Lower lobe of right lung (tissue), 2 donors: ENCODE measurements at places on chromosomes 4 and X.

- no peak for DNase-seq
These were observed 154.2 kb upstream of the TBL1X start for GRCh38 chrX:9310616-9311015.

DNA sequence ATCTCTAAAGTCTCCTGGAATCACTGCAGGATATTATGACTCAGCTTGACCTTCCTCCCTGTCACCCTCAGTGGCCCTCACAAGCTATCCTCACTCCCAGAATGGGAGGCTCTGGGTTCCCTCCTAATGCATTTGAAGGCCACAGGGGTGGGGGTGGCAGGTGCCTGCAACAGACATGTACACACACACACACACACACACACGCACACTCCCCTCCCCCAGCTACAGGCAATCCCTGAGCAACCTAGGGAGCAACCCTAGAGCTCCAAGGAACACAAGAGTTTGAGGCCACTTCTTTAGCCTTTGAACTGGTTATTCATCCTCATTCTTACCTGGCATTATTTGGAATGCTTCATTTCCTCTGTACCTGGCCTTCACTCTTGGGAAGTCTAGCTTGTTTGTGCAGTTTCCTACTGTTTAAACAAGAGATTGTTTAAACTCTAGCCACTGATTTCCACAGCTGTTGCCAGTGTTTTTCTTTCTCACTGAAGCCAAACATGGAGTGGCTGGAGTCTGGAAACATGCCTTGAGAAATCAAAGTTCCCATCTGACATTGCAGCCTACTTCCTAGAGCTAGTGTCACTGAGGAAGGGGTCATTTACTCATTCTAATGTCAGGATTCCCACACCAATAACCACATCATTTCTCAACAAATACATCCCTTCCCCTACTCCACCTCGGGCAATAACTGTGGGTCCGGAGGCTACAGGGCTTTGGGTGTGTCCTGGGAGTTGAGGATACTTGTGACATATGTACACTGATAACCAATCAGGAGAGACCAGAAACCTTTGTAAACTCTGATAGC lies 37.7 kb downstream of the MAOA start:
- DNase-seq, result peak; percentile 48

DNA sequence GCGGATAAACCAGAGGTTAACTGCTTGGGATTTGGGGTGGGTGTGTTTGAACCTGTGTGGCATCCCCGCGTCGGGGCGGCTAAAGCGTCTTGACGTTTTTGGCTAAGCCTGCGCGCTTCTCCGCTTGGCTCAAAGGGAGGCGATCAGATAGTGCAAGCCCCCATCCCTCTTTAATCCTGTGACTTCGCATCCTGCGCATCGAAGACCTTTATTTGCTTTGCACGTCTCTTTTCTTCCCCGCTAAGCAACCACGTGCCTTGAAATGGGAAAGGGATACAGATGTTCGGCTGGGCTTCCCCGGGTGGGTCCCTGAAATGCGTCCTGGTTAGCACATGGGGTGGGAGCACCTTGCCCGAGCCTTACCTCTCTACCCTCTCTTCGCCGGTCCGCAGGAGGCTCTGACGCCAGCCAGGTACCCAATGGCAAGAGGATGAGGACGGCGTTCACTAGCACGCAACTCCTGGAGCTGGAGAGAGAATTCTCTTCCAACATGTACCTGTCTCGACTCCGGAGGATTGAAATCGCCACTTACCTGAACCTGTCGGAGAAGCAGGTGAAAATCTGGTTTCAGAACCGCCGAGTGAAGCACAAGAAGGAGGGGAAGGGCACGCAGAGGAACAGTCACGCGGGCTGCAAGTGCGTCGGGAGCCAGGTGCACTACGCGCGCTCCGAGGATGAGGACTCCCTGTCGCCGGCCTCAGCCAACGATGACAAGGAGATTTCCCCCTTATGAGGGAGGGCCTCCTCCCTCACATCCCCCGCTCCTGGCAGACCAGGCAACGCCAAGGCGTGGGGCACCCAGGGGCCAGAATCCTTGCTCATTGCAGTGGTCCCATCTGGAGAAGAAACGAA lies 1.5 kb downstream of the GSX2 start:
- no peak for DNase-seq

GRCh38 chrX:2848871-2849301 lies 20.2 kb downstream of the GYG2 start:
- no peak for DNase-seq

GRCh38 chr4:76620723-76621468 lies 185.9 kb downstream of the SHROOM3 start:
- no peak for DNase-seq

DNA sequence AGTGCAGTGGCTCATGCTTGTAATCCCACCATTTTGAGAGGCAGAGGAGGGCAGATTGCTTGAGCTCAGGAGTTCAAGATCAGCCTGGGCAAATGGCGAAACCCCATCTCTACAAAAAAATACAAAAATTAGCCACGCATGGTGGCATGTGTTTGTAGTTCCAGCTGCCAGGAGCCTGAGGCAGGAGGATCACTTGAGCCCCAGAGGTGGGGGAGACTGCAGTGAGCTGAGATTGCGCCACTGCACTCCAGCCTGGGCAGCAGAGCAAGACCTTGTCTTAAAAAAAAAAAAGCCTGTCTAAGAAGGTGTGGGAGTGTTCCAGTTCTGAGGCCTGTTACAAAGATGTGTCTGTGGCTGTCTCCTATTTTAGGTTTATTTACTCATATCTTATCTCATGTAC lies 38.0 kb downstream of the PI4K2B start:
- DNase-seq, result no peak

DNA sequence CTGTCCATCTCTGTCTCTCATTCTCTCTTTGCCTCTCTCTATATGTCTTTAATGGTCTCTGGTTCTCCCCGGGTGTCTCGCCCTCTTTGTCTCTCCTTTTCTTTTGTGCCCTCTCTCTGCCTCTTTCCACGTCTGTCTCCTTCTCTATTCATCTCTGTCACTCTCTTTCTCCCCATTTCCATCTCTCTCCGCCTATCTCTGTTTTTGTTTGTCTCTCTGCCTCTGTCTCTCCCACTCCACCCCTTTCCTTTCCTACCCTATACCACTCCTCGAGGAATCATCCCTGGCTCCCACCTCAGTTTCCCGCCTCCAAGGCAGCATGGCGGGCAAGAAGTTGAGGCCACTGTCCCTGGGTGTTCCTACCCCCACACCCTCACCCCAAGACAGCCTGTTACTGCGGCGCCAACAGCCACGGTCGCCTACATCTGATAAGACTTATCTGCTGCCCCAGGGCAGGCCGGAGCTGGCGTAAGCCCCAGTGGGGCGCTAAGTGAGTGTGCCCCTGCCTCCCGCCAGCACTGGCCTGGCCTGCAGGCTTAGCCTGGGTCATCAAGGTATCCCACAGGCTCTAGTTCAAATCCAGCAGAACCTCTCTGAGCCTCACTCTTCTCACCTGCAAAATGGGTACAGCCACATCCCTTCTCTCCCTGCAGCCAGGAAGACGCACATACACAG lies 713 bp upstream of the GATA1 start:
- DNase-seq, result no peak

GRCh38 chr4:106299977-106300376 lies 16.0 kb downstream of the TBCK start:
- no peak for DNase-seq

GRCh38 chr4:47617607-47618006 lies 132.5 kb downstream of the ATP10D start:
- no peak for DNase-seq

DNA sequence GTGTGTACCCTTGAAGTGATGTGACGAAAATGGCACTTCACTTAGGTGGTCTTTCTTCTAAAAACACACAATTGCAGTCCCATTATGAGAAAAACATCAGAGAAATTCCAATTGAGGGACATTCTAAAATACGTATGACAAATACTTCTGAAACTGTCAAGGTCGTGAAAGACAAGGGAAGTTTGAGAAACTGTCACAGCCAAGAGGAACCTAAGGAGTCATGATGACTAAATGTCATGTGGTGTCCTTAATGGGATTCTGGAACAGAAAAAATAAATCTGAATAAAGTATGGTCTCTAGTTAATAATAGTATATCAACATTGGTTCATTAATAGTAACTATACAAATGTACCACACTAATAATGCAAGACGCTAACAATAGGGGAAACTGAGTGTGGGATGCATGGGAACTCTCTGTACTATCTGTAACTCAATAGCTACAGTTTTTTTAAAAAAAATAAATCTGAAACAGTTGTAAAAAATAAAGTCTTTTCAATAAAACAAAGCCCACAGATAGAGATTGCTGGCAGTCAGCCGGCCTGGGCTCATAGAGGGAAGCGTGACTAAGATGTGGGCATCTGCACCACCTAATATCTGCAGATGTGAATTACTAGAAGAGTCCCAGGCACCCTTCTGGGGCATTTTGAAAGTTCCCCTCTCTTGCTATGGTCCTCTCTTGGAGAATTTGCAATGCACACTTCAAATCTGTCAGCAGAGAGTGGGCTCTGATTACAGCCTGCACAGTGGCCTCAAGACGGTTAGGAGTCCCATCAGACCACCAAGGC lies 47.6 kb downstream of the MID1IP1 start:
- DNase-seq, result no peak

DNA sequence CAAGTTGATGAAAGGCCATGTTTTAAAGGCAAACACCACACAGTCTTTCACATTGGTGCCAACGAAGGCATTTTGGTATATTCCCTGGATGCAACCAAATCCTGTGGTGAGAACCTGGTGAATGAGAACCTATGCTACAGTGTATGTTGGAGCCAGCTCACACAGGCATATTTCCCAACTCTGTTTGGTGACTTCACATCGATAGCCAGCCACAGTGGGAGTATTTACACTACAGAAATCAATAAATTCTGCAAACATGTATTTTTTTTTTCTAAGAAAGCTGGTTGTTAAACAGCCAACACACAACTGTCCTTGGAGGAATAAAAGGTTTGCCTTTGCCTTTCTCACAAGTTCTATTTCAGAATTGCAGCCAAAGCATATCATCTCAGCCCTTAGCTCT lies 691.0 kb downstream of the GRID2 start:
- DNase-seq, result no peak

- DNase-seq, result no peak
These were observed at the start of gene MAGED2 for GRCh38 chrX:54807524-54808108. TSS of gene MAGED2 (plus strand) at chrX:54807745. CDS start at chrX:54809332, 1,587 bp downstream.

DNA sequence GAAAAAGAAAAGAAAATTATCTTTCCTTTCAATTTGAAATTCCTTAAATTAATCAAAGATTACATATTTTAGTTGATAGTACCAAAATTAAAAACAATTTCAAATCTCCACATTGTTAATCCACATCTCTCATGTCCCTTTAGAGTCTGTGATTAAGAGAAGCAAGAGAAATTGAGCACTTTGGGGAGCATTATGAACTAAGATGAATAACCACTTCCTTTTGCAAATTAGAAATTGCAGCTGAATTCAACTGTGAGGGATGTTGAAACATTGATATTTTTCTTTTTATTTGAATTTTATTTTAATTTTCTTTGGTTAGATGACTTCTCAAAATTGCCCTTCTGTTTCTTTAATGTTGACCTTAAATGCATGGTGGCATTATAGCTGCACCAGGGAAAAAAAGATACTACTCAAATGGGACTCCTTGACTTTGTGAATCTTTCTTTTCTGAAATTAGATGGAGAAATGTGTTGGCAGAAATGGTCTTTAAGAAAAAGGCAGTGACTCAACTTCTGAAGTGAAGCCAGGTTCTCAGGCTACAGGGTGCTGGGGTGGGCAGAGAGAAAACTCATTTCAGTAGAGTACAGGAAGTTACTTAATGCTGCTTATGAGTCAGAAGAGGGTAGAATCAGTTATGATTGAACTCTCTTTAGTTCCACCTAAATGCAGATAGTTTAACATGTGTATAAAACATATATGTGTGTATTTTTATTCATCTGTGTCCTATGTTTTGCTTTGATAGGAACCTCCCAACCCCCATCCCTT lies 92.0 kb upstream of the TNIP3 start:
- DNase-seq, result no peak

- DNase-seq, result no peak
These were observed 40.7 kb upstream of the MBTPS2 start for GRCh38 chrX:21798677-21799219.

DNA sequence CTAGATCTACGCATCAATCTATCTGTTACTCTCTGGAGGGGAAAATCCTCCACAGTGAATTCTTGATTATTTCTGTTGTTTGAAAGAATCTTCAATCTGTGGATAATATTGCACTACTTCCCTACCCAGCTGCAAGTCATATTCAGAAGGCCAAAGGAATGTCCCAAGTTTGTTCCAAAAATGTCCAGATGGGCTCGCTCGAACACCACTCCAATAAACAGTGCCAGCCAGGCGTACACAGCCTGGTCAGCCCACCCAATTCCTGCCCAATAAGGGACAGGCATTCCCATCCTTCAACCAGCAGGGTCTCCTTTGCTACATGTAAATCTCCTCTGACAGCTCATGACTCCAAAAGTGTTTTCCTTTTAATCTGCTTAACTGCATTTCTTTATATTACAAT lies 80.7 kb upstream of the GPM6B start:
- DNase-seq, result no peak

DNA sequence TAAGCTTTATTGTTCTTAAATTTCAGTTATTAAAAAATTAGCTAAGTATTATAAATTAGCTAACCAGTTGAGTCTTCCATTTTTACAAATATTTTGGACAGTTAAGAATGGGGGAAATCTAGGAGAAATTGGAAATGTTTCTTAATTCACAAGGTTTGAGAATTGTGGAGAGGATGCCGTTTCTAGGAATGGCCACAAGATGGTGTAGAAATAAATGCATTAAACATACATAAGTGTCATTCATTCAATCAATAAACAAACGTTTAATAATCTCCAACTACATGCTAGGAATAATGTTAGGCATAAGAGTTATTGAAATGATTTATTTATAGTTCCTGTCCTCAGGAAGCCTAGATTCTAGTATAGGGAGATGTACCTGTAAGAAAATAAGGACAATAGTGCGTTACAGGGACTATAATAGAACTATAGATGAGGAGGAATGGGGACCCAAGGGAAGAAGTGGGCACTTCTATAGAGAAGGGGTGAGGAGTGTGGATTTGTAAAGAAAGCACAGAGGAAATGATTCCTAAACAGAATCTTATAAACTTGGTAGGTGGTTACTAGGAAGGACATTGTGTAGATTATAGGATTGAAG lies 195.7 kb upstream of the ANK2 start:
- DNase-seq, result no peak

- DNase-seq, result no peak
These were observed 876.3 kb downstream of the C4orf33 start for GRCh38 chr4:129972257-129972656.

GRCh38 chr4:148069895-148070178 lies 337.9 kb downstream of the ARHGAP10 start:
- DNase-seq, result no peak

DNA sequence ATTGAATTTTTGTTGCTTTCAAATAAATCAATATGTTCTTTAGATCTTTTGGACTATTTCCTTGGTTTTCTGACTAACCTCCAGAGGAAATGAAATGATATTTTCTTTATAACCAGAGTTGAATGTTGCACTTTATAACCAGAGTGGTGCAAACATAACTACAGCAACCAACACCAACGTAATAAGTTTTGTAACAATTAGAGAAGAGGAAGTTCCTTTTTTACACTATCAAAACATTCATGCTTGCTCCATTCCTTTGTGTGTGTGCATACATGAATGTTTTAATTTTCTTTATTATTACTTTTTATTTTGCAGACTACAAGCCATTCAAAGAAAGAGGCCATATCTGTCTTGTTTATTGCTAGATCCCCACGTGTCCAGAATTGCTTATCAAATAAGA lies 193.0 kb upstream of the PPP3CA start:
- DNase-seq, result no peak
